Stimulated activated CD4-positive, alpha-beta T cell treated with anti-CD3 and anti-CD28 coated beads, Interleukin-2, amount 100 ng/mL, for 48 hours (primary cell): ENCODE measurements at places on chromosomes 4 and X.

DNA sequence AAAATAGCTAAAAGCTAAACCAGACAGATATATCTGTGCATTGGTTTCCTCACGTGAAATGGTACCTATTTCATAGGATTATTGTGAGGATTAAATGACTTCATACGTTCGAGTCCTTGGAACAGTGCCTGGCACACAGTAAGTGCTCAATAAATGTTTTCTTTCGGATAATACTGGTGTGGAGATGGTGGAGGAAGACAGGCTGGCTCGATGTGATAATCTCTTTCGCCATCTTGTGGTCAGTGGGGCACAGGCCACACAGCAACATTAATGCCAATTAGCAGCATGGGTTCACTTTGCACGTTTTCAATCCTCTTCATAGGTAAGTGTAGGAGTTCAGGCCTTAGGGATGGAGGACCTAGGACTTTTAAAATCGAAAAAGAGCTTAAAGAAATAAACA is 9.3 kb downstream of the PAGE4 start:
- DNase-seq, result no peak

DNA sequence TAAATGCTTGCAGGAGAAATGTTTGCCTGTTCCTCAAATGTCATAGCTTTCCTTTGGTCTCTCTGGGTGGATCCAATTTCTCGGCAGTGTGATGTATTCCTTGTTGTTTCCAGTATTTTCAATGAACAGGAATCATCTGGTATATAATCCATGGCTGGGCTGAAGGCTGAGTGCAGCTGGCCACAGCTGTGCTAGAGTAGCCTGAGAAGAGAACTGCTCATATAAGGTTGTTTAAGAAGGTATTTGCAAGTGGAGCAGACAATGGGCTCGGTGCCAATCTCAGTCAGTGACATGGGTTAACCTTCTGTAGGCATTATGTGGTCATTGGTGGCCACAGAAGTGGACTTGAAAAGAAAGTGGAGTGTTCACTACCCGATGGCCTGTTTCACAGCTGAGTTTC is 390.3 kb downstream of the SPRY1 start:
- DNase-seq, result no peak

DNA sequence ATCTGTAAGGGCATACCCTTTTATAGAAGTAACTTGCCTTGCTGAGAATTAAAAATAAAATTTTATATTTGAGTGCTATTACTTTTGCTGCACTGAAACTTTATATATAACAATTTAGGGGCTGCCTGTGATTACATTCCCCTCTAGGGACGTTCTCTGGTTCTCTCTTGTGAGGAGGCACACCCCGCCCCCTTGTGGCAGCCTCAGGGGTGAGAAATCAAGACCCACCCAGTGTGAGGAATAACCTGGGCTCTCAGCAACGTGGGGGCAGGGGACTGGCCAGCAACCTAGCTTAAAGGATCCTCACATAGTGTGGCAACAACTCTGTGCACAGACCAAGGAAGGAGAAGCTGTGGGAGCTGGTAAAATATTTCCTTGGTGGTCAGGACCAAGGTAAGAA is 43.7 kb downstream of the MAGEA9 start:
- peak; percentile 31 for DNase-seq

DNA sequence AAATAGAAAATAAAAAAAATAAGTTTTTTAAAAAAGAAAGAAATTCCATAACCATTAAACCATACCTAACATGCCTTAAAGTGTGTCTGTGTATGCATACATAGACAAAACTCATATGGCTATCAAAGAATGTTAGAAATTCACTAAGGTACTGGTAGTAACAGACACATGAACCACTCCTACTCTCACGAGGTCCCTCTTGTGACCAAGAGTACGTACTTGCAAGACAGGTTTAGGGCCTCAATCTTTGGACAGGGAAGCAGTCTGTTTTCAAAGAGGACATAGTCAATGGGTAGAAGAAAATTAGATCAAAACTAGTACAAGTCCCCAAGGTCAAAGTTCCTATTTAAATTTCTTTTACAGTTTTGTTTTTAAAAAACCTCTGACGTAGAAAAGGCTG is 117.3 kb downstream of the CHM start:
- no peak for DNase-seq

GRCh38 chr4:38504396-38504715 is 159.6 kb upstream of the KLF3 start:
- no peak for DNase-seq

- no peak for DNase-seq
Observed at GRCh38 chrX:77009691-77010090, 437.5 kb upstream of the FGF16 start.

DNA sequence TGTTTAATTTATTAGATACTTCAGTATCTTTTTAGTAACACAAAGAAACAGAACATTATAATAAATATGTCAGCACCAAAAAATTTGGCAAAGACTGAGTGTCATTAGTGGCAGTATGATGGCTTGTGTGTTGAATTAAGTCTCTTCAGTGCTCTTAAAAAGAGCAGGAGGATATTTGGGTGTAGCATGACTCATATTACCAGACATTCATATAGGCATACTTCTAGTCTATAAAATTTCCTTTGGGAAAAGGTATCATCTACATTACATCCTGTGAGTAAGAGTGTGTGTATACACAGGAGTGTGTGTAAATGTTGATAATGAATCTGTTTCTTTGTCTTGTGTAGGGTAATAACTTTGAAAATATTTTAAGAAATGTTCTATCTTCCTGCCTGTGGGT is 135.7 kb downstream of the CNKSR2 start:
- no peak for DNase-seq

GRCh38 chrX:74925225-74926088 is at the start of gene NEXMIF:
NEXMIF (minus strand) TSS chrX:74925452.
- DNase-seq, result peak; percentile 8

DNA sequence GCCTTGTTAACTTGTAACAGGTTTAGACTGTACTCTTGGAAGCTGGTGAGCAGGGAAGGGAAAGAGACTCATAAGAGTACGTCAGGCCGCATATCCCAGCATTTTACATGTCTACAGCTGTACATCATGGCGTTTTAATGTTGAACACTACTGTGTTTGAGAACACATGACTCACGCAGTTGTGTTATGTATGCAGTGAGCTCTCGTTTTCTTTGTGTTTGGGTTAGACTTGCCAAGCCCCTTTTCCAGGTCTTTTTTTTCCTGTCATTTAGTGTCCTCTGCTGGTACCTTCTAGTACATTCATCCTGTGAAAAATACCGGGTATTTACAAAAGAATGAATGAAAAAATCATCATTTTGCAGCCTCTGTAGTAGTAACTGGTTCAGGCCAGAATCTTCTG is 35.3 kb downstream of the SMS start:
- DNase-seq, result no peak

- DNase-seq, result no peak
Observed at GRCh38 chrX:41388543-41388942, 54.6 kb downstream of the DDX3X start.

- DNase-seq, result peak; percentile 7
Observed at GRCh38 chr4:41644288-41644914, 104.1 kb downstream of the PHOX2B start.

DNA sequence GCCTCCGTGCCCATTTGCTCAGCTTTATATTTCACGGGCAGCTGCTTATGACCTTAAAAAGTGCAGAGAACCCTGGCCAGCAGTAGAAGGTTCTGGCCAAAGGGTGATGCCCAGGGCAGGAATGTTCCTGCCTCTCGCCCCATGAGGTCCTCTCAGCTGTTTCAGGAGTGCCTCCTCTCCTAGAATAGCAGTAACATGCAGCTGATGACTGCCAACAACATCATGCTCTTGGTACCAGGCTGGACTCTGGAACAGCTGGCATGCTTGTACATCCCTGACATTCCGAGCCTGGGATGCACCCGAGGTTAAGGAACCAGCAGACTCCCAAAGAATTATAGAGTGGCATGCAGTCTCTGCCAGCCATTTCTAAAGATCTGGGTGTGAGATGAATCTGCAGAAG is 11.7 kb upstream of the TENM3 start:
- no peak for DNase-seq

DNA sequence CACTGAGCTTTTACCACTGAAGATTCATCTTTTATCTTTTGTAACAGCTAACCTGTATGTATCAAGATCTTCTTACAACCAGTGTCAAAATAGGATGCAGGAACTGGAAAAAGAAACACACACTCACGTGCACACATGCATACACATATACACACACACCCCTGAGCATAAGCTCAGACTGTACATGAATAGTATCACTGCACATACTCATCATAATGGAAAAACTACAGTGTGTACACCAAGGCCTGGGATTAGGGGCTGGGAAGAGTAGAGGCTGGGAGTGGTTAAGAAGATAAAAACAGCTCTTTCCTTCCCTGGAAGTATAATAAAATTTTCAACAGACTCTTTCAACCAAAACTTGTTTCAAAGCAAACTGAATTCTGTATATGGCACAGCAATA is 73.4 kb downstream of the RELL1 start:
- DNase-seq, result no peak

GRCh38 chrX:40154853-40155588 is 57.3 kb upstream of the BCOR start:
- no peak for DNase-seq

DNA sequence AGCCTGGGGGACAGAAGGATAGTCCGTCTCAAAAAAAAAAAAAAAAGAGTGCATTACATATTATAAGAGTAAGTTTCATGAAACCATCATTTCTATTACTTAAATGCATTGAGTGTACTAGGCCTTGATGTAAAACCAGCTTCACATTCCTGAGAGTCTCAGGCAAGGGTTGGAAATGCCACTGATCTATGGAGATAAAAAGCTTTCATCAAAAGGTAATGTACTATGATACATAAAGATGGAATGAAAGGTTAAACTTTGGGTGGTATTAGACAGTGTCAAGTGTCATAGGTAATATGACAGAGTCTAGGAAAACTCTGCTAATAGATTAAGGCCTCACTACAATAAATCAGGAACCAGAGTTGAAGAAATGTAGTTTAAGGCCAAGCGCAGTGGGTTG is 7.4 kb downstream of the CFAP97 start:
- no peak for DNase-seq

- no peak for DNase-seq
Observed at GRCh38 chr4:152021788-152022438, 261.1 kb upstream of the GATB start.

- no peak for DNase-seq
Observed at GRCh38 chr4:182776376-182777105, 140.6 kb downstream of the DCTD start.

- no peak for DNase-seq
Observed at GRCh38 chr4:176769514-176769913, 23.2 kb downstream of the VEGFC start.

- DNase-seq, result peak; percentile 13
Observed at GRCh38 chrX:53223955-53224859, 800 bp downstream of the KDM5C start.

DNA sequence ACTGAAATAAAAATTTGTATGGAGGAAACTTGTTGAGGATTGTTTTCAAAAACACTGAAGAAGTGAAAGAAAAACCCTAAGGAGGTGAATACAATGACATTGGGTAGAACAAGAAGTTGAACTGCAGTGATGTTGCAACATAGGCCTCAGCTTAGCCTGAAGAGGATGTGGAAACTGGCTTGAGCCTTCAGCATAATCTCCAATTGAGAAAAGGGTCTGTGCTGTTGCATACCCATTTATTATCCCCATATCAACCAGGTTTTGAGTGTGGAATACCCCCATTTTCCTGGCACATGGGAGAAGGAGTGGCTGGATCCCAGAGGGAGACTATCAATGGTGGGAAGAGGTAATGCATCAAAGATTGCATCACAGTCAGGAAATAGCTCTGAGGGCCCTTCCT is 695.0 kb upstream of the HS3ST1 start:
- no peak for DNase-seq

DNA sequence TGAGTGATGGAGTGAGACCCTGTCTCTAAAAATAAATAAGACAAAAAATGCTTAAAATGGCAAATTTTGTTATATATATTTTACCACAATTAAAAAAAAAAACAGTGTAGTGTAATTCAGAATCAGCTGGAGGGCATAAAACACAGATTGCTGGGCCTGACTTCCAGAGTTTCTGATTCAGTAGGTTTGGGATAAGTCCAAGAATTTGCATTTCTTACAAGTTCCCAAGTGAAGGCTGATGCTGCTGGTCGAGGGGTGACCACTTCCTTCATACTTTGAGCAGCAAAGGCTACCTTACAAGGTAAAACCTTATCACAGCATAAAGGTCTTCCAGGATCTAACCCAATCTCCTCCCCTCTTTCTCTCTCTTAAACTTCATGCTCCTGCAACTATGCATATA is 40.7 kb downstream of the KLHL8 start:
- DNase-seq, result no peak

DNA sequence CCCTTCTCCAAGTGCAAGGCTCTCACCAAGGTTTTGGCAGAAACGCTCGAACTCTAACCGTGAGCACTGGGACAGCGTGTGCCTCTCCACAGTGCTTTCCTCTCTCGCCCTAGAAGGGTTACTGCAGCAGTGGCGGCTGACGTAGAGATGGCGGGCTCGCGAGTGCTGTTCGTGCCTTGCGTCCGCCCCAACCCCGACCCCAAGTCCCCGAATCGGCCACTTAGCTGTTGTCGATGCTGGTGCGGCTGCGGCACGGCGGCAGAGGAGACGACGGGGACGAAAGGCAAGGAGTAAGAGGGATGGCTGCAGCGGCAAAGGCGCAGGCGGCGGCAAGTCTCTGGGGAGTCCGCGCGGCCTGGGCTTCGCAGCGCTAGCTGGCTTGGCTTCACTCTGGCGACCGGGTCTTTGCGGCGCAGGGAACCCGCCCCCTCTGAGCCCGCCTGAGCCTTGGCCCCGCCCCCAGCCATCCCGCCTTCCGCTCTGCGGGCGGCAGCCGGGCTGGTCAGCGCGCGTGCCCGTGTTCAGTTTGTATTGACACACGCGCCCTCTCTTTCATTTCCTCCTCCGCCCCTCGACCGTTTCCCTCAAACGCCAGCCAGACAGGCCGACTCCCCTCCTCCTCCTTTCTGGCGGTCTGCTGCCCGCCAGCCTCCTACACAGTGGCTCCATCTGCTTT is at the start of gene SPIN4:
SPIN4 (minus strand) TSS at position 392 of the 676 bp plus-strand sequence. CDS start 513 bp downstream, outside the sequence.
- peak; percentile 49 for DNase-seq

- DNase-seq, result no peak
Observed at GRCh38 chrX:135393051-135393450, 28.7 kb upstream of the SMIM10L2A start.

DNA sequence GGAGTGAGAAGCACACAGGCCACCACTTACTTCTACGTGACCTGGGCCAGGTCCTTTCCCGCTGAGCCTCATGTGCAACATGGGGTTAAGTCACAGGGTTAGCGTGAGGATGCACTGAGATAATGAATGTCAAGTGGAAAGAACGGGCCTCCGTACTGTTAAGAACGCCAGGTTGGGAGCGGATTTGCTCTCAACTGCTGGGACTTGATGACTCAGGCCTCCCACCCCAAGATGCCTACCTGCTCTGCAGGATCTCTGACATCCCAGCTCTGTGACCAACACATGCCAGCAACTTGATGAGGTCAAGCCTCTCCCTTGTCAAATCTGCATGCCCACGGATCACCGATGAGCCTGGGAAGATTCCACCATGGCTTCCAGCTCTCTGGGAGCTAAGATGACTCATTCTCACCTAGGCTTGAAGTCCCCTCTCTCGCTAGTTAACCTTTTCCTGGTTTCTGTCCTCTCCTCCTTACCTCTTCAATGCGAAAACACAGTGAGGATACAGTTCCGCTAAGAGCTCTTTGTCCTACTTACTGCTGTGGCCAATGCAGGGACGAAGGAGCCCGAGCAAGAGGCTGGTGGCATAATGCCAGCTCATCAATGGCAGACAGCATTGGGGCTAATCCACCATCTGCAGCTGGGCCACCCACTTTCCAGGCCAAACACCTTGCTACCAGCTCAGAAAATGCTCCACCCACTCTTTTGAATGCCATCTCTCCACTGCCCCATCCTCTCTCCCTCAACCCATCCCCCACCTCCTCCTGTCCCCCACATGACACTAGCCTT is 67.6 kb downstream of the PJA1 start:
- no peak for DNase-seq
